ENCODE measurements at places on chromosomes 7 and 10. TPM values are rescaled to one million over a fixed set of nuclear protein-coding genes. Genes with fewer than 3 reads are reported as not detected.

GRCh38 chr10:52229291-52229931, 84.7 kb upstream of the DKK1 start:
- no peak for DNase-seq

The SHH gene
- total RNA-seq: not detected

The TAS2R41 gene
- total RNA-seq: 2.9 TPM

GRCh38 chr10:107894516-107894915, 730.0 kb upstream of the SORCS1 start:
- DNase-seq: peak; percentile 17
